ENCODE measurements at places on chromosomes 2 and 18.

DNA sequence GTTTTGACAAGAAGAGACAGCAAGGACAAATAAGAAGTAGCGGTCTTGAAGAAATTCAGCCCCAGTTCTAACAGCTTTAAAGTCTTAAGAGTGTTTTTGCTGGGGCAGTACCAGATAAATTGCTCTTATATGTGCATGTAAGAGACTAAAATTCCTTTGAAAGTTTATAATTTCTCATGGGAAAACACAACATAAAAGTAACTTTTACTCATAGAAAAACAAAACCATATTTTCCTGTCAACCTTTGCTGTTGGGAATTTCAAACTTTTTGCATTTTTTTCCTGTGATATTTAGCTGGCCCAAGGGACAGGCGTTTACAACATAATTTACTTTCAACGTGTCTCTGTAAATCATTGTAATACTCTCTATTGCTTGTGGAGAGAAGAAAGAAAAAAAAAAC lies 767.8 kb upstream of the ZEB2 start:
- DNase-seq = no peak

- DNase-seq = peak; percentile 94
Measured at GRCh38 chr2:676647-677055, 555 bp downstream of the TMEM18 start.

DNA sequence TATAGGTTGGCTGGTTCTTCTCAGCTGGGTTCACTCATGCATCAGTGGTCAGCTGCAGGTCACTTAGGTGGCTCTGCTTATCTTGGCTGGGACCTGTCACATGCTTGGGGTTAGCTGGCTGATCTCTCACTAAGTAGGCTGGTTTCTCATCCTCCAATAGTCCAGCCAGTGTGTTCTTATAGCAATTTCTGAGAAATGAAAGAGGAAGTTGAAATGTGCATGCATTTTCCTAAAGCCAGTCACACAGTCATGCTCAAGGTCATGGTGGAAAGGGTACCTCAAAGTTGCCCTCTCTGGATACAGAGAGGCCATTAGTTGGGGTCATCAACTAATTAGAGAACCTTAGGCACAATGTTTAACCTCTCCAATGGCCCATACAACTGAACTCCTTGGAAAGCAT lies 64.4 kb downstream of the KLHL29 start:
- DNase-seq = no peak

GRCh38 chr2:42922293-42922692 lies 129.9 kb upstream of the HAAO start:
- no peak for DNase-seq

GRCh38 chr2:65482971-65483370 lies 50.6 kb upstream of the SPRED2 start:
- no peak for DNase-seq

- DNase-seq = no peak
Measured at GRCh38 chr2:159086342-159086741, 117.9 kb downstream of the TANC1 start.

GRCh38 chr2:100247256-100248043 lies 74.9 kb downstream of the LONRF2 start:
- no peak for DNase-seq

- no peak for DNase-seq
Measured at GRCh38 chr18:6406075-6406909, 8.4 kb downstream of the L3MBTL4 start.

DNA sequence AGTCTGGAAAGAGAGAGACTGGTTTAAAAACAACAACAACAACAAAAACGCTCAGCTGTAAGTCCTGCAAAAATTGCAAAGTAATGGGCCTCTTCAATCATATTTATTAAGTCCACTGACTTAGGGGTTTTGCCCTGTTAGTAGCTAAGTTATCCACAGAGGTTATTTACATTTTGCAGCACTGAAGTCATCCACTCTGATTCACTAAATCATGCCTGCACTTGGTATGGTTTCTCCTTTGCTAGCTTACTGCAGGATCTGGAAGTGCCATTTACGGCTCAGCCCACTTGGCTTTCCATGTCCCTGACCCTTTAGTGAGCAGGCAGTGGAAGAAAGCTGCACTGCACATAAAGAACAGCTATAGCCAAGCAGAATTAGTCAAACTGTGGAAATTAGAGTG lies 484.4 kb downstream of the NRXN1 start:
- DNase-seq = no peak

DNA sequence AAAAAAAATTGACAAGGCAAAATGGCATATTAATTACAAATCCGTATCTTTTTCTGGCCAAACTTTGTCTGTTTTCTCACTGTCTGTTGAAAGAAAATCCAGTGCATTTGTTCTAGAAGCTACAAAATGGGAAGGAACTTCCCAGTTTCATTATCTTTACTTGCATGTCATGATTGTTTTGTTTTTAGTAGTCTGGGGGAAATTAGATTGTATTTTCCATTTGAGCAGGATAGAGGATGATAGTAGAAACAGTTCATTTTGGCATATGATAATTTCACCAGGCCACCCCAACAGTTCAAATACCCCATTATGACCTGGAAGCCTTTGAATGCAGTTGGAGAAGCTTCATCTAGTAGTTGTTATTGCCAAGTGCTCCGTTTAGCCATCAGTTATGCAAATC lies 77.5 kb upstream of the RANBP2 start:
- DNase-seq = no peak

GRCh38 chr18:7079231-7079630 lies 38.4 kb downstream of the LAMA1 start:
- no peak for DNase-seq

DNA sequence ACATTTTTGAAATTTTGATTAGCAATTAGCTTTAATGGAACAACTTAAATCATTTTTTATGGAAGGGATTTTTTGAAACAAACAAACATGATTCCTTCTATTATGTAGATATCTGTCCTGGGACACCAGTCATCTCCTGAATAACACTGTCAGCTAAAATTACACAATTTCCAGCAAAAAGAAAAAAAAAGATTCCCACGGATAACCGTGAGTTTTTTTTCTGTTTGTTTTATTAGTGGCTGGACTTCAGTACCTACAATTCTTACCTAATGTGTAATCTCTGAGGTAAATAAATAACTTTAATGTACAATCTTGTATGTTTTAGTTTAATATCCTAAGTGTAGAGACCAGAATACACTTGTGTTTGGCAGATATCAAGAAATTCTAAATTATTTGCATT lies 126.6 kb upstream of the KYNU start:
- no peak for DNase-seq

DNA sequence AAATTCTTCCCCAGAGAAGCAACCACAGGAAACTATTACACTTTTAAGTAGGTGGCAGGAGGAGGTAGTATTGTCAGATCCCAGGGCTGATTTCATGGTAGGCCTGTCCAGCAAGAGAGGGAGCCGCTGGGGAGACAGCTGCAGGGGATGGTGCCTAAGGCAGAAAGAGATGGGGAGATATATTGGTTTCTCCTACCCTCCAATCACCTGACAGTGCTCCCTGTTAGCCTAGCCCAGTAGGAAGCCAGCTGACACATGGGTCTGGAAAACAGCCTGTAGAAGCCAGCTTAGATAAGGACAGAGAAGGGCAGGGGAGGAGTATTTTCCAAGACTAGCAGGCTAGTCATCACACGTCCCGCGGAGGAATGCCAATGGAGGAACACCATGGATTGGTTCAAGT lies 8.2 kb upstream of the SPOPL start:
- no peak for DNase-seq

DNA sequence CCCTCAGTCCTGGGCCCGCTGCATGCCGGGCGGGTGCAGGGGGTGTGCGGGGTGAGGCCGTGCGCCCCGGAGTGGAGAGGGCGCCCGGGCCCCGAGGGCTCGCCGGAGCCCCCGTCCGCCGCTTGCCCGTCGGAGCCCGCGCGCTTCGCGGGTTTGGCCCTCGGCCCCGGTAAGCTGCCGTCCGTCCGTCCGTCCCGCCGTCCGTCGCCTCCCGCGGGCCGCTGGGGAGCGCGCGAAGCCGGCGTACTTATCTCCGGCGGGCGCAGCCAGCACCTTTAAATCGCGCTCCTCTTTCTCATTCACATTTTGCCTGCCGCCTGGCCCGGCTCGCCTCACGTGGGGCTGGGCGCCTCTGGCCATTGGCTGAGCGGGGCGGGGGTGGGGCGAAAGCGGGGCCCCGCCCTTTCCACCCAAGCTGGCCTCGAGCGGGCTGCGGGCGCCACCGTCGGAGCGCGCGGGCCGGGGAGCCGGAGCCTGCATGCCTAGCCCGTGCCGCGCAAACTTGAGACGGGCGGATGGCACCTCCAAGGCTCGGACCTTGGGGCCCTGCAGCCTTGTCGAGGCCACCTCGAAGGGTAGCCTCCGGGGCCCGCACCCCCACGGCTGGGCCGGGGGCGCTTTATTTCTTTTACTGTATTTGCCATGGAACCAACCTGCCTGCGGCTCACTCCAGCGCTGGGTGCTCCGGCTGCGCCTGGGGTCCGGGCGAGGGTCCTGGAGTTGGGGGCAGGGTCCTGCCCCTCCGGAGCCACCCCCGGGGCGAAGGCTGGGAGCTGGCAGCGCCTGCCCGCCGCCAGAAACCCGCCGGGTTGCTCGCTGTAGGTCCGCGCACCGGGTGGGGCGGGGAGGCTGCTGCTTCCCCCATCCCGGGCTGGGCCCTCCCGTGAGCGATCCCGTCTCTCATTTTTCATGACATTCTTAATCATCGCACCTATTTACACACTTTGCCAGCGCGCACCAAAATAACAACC lies at the start of gene GBX2:
Gene GBX2, minus strand, starts transcription at position 277 of the 971 bp plus-strand sequence. CDS start 415 bp downstream, outside the sequence.
- no peak for DNase-seq

DNA sequence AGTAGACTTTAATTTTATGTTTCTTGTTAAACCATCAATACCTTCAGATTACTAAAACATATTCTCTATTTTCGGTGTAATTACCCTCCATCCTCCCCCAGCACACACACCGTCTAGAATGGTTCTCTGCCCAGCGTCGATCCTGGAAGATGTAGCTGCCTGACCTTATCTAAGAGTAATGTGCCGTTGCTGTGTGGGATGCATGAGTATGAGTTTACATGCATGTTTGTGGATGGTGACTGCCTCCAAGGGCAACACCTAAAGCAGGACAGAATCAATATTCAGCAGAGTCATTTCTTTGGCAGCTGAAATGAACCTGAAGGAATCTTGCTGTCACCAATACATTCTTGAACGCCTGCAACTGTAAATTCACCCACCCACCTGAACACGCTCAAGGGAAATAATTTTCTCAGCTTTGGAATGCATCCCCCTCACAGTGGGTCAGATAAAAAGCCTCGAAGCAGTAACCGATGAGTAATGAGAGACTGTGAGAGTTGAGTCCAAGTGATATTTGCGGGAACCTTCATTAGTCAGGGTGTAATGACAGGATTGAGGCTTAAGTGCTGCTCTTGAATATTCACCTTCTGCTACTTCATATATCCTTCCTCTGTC lies 155.8 kb upstream of the RND3 start:
- no peak for DNase-seq

DNA sequence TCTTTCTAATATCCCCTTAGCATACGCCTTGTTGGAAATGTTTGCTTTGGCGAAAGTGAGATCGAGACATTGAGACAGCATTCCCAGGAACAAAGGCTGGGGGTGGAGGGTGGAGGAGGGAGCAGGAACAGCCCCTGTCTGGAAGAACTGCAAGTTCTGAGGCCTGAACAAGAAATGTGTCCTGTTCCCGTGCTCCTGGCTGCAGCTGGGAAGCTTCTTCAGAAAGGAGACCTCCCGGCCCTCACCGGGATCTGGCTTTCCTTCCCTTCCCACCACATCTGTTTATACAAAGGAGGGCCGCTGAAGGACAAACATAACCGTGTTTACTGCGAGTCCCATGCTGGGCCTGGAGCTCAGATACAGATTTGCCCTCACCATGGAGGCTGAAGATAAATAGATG lies 35.9 kb downstream of the AFF3 start:
- no peak for DNase-seq

DNA sequence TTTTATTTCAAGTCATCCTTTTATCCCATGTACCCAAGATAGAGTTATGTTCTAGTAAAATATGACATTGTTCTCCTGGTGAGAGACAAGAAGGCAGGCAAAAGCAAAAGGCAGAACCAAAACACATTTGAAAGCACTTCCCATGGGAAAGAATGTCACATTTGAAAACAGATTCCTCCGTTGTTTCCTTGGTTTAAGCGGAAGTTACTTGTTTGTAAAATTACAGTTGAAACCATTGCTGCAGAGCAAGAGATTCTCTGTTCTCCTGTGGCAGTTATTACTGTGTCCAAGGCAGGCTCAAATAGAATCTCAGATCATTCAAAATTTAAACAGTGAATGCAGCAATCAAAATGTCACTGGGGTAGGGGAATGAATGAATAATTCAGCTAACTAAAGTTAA lies 149.6 kb downstream of the MTCL1 start:
- DNase-seq = no peak

DNA sequence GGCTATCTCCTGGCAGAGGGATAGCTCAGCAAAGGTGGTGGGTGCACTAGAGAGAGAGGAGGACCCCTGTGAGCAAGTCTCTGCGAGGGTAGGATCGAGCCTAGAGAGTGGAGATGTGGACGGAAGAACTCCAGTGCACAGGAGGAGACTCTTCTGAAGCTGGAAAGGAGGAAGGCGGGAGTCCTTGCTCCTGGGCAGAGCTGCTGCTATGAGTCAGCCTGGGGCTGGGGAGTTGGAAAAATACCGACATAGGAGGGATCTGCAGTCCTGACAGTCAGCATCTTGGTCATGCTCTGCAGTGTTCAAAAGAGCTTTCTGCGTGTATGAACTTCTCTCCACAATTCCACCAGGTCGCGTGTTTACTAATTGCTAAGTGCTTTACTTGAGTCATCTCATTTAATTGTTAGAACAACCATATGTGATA lies 233.8 kb downstream of the LDLRAD4 start:
- no peak for DNase-seq

DNA sequence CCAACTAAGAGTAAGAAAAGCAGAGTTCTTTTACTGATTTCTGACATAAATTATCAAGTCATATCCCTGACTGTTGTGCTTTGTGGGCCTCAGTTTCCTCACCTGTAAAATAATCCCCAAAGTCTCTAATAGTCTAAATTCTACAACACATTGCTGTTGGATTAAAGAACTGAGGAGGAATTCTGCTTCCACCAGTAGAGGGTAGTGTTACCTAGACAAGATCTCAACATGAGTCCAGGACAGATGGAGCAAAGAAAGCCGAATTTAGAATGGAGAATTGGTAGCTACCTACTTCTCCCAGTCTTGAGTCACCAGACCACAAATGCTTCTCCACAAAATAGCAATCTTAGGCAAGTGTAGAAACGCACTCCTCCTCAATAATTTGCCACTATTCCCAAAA lies 462.5 kb upstream of the FSHR start:
- no peak for DNase-seq

- no peak for DNase-seq
Measured at GRCh38 chr18:48418539-48419276, 9.5 kb upstream of the ZBTB7C start.

GRCh38 chr2:224442071-224442967 lies 40.4 kb upstream of the FAM124B start:
- no peak for DNase-seq
